ENCODE measurements at places on chromosomes 7 and 10.
A peak's percentile ranks its signal among the peaks of the same experiment; 100 is the strongest.

GRCh38 chr10:13708256-13708990 is 121.7 kb downstream of the PRPF18 start:
- no peak for DNase-seq

DNA sequence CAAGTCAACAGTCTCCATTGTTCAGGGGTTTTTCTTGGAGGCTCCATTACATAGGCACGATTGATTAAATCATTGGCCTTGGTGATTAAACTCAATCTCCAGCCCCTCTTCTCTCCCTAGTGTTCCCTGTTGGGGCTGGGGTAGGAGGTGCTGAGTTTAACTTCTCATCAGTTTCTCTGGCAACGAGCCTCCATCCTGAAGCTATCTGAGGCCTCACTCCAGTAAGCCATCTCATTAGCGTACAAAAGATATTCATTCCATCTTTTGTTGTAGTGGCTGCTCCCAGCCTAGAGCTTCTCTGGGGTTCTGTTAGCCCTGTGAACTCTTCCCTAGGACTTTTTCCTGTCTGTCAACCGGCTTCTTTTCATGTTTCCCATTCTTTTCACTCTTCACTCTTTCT is 11.6 kb downstream of the TYW1 start:
- DNase-seq, result no peak

- DNase-seq, result no peak
Observed at GRCh38 chr7:12244129-12244528, 33.0 kb downstream of the TMEM106B start.

- DNase-seq, result no peak
Observed at GRCh38 chr10:34526186-34526585, 288.9 kb downstream of the PARD3 start.

DNA sequence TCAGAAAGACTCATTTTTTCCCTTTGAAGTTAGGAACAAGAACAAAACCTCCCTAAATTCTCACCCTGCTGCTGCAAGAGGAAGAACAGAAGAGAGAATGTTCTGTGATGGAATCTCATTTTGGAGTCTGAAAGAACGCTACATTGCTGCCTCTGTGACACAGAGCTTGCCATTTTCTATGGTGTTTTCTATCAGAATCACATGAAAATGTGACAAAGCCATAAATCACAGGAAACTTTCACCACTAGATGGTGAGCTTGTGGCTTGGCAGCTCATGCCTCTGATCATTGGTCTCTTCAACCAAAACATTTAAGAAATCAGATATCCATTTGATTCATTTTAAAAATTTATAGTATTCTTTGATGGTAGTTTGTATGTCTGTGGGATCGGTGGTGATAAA is 82.9 kb downstream of the CADPS2 start:
- no peak for DNase-seq

GRCh38 chr7:49187543-49188268 is 263.4 kb downstream of the CDC14C start:
- DNase-seq, result no peak

GRCh38 chr7:151289891-151290290 is 41.4 kb upstream of the SMARCD3 start:
- no peak for DNase-seq

GRCh38 chr7:49860293-49860692 is 86.9 kb downstream of the VWC2 start:
- no peak for DNase-seq

- no peak for DNase-seq
Observed at GRCh38 chr10:70682920-70683600, 10.8 kb downstream of the ADAMTS14 start.

DNA sequence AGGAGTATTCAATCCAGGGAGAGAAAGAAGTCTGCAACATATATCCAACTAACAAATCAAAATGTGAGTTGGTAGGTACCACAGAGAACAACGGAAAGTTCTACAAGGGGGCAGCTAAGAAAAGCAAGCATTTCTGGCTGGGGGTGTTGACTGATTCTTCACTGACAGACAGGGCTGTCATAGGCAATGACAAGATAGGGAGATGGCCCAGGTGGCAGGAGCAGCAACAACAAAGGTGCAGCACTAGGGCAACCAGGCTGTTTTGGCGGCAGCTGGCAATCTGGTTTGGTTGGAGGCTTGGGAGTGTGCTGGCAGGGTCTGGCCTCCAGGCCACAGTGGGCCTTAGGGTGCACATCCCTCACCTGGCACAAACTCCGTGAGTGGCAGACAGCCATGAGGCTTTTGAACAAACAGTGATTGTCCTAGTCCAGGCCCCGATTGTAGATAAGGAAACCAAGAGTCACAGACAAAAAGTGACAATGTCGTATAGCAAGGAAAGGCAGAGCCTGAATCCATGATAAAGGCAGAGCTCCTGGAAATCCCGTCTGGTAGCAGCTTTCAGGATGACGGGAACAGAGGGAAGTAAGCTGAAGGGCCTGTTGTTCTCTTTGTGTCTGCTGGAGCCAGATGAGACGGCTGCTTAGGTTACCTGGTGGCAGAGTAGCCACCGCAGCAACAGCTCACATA is 28.4 kb downstream of the DPCD start:
- DNase-seq, result no peak

GRCh38 chr7:72751978-72752377 is 76.0 kb downstream of the TYW1B start:
- no peak for DNase-seq

DNA sequence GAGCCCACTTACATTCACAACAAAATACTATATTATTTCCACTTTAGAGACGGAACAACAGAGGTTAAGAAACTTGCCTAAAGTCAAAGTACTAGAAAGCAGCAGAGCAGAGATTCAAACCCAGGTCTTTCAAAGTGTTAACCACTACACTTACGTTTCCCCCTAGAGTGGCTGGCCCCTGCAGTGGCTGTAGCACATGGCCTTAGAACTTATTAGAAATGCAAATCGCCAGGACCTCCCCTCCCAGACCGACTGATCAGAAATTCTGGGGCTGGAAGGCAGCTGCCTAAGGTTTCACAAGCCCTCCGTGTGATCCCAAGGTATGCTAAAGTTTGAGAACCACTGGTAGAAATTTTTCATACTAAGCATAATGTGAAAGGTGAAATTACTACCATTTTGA is 8.1 kb downstream of the MPP7 start:
- DNase-seq, result no peak

- no peak for DNase-seq
Observed at GRCh38 chr7:42012786-42013360, 224.1 kb downstream of the GLI3 start.

GRCh38 chr10:17022466-17022825 is 107.2 kb downstream of the CUBN start:
- no peak for DNase-seq

DNA sequence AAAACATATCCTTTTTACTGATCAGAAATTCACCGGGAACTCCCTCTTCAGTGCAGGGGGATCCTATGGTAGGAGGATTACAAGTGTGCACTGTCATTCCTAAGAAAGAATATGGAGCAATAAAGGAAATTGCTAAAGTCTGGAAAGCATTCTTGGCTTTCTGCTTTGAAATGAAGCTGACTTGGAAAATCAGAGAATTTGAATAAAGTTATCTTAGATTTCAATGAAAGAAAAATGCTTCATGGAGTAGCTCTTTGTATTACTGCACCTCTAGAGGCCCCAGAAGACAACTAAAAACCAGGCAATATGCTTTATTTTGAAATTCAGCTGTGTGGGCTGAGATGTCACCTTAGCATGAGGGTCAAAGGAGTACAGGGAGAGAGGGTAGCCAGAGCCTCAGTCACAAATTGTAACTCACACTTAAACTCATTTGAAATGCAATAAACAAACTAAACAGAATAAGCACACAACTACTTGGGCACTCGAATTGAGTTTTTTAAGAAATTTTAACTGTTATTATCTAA is 102.5 kb downstream of the IMMP2L start:
- DNase-seq, result no peak

DNA sequence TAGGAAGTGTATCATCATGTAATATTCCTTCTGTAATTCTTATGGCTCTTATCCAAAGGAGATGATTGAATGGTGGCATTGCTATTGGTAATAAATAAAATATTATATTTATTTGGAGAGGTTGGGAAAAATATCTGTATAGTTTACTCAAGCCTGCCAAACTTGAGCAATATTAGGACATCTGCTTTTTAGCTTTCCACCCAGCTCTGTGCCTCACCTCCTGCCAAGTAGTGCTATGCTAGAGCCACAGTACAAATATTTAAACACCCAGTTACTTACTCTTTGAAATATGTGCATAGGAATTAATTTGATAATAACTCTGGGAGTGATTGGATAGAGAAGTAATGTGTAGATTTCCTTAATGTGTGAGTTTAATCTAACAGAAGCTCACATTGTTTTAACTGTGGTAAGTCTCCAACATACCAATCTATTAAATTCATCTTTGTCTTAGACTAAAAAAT is 129.2 kb downstream of the BBS9 start:
- DNase-seq, result no peak

GRCh38 chr7:148084138-148084537 is 506.4 kb upstream of the C7orf33 start:
- DNase-seq, result no peak

DNA sequence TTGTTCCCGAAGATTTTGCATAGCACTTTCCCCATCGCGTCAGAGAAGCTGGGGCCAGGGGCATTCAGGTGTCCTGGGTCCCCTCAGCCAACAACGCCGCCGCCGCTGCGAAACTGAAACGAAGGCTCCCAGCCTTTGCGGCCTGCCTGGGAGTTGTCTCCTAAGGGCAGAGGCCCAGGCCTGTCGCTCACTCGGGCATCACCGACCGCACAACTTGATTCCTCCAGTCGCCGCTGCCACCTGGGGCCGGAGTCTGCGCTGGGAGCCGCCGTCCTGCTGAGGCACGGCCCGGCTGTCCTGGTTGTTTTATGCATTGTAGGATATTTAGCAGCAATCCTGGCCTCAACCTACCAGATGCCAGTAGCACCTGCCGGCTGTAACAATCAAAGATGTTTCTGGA is 22.0 kb downstream of the ZSCAN25 start:
- no peak for DNase-seq

- DNase-seq, result no peak
Observed at GRCh38 chr7:155803418-155804376, 8.6 kb downstream of the SHH start.

DNA sequence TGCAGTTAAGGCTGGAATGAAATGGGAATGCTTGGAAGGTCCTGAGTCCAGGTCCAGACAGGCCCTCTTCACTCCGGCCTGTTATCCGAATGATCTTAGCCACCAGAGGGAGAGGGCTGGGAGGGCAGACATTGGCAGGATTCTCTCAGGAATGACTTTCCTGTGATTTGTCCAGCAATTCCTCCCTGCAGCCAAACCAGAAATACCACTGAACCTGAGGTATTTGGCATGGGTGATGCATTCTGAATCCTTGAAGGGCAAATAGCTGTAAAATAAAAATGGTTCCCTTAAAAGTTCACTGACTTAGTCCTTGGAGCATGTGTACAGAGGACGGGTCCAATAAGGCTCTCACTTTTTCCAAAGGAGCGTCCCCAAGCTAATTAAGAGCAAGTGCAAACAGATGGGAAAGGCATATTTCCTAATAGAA is 77.5 kb upstream of the HABP2 start:
- DNase-seq, result no peak

- DNase-seq, result no peak
Observed at GRCh38 chr10:116000151-116000842, 272.7 kb downstream of the GFRA1 start.

- peak; percentile 75 for DNase-seq
Observed at GRCh38 chr7:135808206-135808605, 59.6 kb upstream of the FAM180A start.

DNA sequence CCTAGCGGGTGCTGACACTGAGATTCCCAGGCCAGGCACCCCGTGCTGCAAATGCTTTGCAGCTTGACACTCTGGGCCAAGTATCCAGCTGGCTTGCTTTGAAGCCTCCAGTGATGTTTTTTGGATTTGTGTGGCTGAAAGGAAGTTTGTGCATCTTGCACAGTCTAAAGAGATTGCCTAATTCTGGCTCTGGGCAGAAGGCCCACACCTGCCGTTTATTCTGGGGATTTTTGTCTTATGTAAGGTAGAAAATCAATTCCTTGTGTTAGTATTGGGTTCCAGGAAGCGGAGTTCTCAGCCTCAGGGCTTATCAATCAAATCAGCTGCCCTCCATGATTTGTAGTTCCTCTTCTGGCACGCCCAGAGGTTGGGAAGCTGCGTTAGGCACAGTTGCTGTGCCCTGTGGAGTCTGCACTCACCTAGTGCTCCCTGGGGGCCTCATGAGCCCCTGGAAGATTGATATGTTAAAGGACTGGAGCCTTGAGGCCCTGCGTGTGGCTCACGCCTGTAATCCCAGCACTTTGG is 8.4 kb upstream of the PURB start:
- peak; percentile 10 for DNase-seq

DNA sequence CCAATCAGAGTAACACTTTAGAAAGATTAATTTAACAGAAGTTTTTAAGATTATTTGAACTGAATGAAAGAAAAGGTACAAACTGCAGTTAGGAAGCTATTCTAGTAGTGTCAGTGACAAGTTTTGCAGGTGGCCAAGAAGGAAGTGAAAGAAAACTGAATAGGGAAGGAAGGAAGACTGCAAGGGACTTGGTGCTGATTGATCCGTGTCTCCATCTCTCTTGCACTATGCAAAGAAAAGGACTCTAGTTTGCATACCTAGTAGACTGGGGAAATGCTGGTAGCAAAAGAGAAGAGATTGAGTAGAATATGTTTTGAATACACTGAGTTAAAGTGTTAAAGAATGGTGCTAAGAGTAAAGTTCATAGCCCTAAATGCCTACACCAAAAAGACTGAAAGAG is 33.0 kb downstream of the OR6V1 start:
- no peak for DNase-seq

DNA sequence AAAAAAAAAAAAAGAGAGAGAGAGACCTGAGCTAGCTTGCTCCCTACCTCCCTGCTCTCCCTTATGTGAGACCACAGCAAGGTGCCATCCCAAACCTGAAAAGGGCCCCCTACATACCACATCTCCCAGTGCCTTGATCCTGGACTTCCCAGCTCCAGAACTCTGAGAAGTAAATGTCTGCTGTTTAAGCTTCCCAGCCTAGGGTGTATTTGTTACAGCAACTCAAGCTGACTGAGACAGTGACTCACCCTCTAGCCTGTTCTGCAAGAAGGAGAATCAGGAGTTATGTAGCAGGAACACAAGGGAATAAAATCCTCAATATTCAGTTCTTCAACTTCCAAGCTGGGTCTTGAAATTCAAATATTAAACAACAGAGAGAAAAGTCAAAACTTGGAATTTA is 52.1 kb upstream of the TMEM72 start:
- DNase-seq, result no peak

GRCh38 chr7:1817061-1817712 is 147.1 kb downstream of the ELFN1 start:
- no peak for DNase-seq

DNA sequence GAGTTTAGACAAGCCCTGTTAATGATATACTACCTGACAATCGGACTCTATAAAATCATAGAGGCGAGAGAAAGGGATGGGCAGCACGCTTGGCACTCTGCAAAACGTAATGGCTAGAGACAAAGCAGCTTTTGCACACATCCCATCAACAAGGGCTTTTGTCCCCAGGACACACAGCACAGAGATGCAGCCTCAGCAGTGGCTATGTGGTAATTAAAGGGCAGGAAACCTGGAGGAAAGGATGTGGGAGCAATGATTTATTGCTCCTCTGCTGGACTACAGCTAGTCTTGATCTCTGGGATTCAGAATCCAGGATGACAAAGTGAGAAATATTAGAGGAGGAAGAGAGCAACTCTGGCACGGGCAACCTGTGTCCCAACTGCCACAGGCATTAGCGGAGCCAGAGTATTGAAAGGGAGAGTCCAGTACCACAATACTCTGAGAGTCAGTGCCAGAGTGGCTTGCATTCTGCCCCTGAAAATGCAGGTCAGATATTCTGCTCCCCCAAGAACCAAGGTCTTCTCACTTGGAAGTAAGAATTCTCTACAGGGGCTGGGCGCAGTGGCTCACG is 96.5 kb downstream of the ARMH3 start:
- no peak for DNase-seq

Data from NCI-H2107 (cell line).